ENCODE measurements at places on chromosomes 1 and 21.

GRCh38 chr21:38958323-38958705 is 152.6 kb downstream of the ETS2 start:
- no peak for DNase-seq

GRCh38 chr21:29136033-29136432 is 5.6 kb downstream of the MAP3K7CL start:
- DNase-seq: no peak

GRCh38 chr1:192527950-192528349 is 47.6 kb upstream of the RGS1 start:
- no peak for DNase-seq

GRCh38 chr21:41090981-41091380 is 77.0 kb upstream of the BACE2 start:
- no peak for DNase-seq
